ENCODE measurements at places on chromosomes 5 and 9. TPM values are rescaled to one million over a fixed set of nuclear protein-coding genes. Genes with fewer than 3 reads are reported as not detected.
A peak's percentile ranks its signal among the peaks of the same experiment; 100 is the strongest.

SLU7 gene
- 75.6 TPM for total RNA-seq

ZBTB34 gene
- total RNA-seq, result 7.6 TPM

GRCh38 chr5:38854907-38855306 lies 9.1 kb downstream of the OSMR start:
- peak overlapping the region; percentile 83 for H3K27ac ChIP-seq
- H3K36me3 ChIP-seq, result peaks cover 11% of the 10 kb centered on the region
- H3K4me1 ChIP-seq, result peaks cover 26% of the 10 kb centered on the region
- H3K4me3 ChIP-seq, result no peak overlapping the region
- DNase-seq, result no peak
- H3K27me3 ChIP-seq, result no peaks in the 10 kb centered on the region

- H3K27ac ChIP-seq, result no peak overlapping the region
- H3K36me3 ChIP-seq, result no peaks in the 10 kb centered on the region
- H3K27me3 ChIP-seq, result no peaks in the 10 kb centered on the region
These were observed 37.4 kb downstream of the WWC1 start for GRCh38 chr5:168328814-168329213.

GRCh38 chr5:116528519-116529234 lies 45.9 kb downstream of the SEMA6A start:
- H3K27me3 ChIP-seq, result no peaks in the 10 kb centered on the region
- no peak for DNase-seq
- no peak overlapping the region for H3K4me3 ChIP-seq
- no peak overlapping the region for H3K27ac ChIP-seq
- no peaks in the 10 kb centered on the region for H3K4me1 ChIP-seq
- no peaks in the 10 kb centered on the region for H3K36me3 ChIP-seq

- H3K36me3 ChIP-seq, result no peaks in the 10 kb centered on the region
- H3K4me3 ChIP-seq, result no peak overlapping the region
- peak; percentile 48 for DNase-seq
- no peak overlapping the region for H3K27ac ChIP-seq
- H3K4me1 ChIP-seq, result peaks cover 12% of the 10 kb centered on the region
- no peaks in the 10 kb centered on the region for H3K27me3 ChIP-seq
These were observed 797 bp upstream of the CCL27 start for GRCh38 chr9:34663303-34663605.

TRAF1 gene
- 0.88 TPM for total RNA-seq

ENC1 gene
- total RNA-seq, result 109 TPM

MAMDC2 gene
- total RNA-seq, result 1.5 TPM

GRCh38 chr5:93821891-93822415 lies 80.6 kb upstream of the POU5F2 start:
- no peaks in the 10 kb centered on the region for H3K4me1 ChIP-seq
- H3K36me3 ChIP-seq, result no peaks in the 10 kb centered on the region
- H3K27me3 ChIP-seq, result no peaks in the 10 kb centered on the region
- DNase-seq, result no peak

- H3K4me3 ChIP-seq, result no peak overlapping the region
- no peaks in the 10 kb centered on the region for H3K27me3 ChIP-seq
- H3K36me3 ChIP-seq, result peaks cover 82% of the 10 kb centered on the region
- H3K27ac ChIP-seq, result no peak overlapping the region
- H3K4me1 ChIP-seq, result no peaks in the 10 kb centered on the region
These were observed 33.4 kb upstream of the POMT1 start for GRCh38 chr9:131469356-131469755.

PHF24 gene
- total RNA-seq, result not detected

SLC6A19 gene
- not detected for total RNA-seq

SLC30A5 gene
- total RNA-seq, result 47.7 TPM

DNA sequence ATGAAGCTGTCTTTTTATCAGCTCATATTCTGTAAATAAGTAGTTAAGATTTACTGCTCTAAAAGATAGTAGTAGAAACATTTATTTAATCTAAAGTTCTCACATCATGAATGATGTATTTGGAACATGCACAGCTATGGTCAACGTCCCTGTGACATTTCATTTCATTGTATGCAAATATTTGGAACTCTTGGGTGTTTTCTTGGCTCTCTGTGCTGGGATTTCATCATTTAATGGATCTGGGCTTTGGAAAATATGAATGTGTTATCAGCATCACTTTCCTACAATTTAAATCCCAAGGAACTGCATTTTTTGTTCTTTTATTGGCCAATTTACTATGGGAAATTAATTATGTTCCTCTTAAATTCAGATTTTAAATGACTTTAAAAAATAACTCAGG lies 462.9 kb downstream of the SEMA5A start:
- no peaks in the 10 kb centered on the region for H3K4me1 ChIP-seq
- H3K36me3 ChIP-seq, result no peaks in the 10 kb centered on the region
- H3K4me3 ChIP-seq, result no peak overlapping the region

DNA sequence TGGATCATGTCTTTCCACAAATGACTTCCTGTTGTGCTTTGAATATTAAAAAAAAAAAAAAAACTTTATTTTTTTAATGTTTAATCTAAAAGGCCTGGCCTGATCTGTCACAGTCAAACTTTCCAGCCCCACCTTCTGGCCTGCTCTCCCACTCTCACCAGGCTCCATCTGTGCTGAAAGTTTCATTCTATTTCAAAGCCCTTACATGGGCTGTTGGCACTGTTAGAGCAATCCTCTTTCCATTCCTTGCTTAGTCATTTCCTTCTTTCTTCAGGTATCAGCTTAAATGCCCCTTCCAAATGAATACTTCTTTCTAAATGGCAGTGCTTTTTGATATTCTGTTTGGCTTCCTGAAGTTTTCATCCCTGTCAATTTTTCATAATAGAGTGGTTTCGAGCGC lies 1104.8 kb upstream of the C9orf72 start:
- no peak overlapping the region for H3K27ac ChIP-seq
- H3K36me3 ChIP-seq, result no peaks in the 10 kb centered on the region
- no peak overlapping the region for H3K4me3 ChIP-seq
- H3K27me3 ChIP-seq, result no peaks in the 10 kb centered on the region
- no peak for DNase-seq

DNA sequence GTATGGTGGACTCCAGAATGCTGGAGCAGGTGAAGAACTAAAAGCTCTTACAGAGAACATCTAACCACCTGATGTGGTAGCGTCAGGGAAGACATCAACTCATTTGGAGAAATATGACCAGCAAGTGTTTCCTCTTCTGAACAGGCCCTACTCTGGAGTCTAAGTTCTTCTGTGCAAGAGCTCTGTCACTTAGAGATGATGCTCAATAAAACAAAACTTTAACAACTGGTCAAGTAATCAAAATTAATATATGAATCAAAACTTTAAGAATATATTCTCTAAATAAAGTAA lies 85.8 kb downstream of the CYFIP2 start:
- H3K4me1 ChIP-seq, result no peaks in the 10 kb centered on the region
- no peak overlapping the region for H3K4me3 ChIP-seq
- DNase-seq, result no peak

DNA sequence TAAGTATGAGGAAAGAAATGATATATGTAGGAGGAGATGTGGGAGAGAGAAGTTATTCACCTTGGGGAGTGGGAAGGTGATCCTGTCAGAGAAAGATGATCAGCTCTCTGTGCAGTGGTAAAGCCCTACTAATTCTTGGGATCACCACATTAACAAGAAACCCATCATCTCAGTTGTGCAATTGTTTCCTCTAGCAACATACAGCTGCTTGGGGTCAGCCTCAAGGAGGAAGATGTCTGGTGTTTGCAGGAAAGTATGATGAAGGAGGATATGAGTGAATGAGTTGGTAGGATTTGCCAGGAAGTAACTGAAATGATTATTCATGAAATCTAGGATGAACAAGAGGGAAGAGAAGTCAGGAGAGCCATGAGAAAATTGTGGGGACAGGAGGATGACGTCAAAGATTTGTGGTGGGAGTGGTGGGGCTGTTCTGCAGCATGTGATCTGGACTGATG lies 50.1 kb downstream of the TNFSF8 start:
- DNase-seq, result no peak
- H3K4me3 ChIP-seq, result no peak overlapping the region
- H3K27ac ChIP-seq, result no peak overlapping the region
- H3K4me1 ChIP-seq, result no peaks in the 10 kb centered on the region

DNA sequence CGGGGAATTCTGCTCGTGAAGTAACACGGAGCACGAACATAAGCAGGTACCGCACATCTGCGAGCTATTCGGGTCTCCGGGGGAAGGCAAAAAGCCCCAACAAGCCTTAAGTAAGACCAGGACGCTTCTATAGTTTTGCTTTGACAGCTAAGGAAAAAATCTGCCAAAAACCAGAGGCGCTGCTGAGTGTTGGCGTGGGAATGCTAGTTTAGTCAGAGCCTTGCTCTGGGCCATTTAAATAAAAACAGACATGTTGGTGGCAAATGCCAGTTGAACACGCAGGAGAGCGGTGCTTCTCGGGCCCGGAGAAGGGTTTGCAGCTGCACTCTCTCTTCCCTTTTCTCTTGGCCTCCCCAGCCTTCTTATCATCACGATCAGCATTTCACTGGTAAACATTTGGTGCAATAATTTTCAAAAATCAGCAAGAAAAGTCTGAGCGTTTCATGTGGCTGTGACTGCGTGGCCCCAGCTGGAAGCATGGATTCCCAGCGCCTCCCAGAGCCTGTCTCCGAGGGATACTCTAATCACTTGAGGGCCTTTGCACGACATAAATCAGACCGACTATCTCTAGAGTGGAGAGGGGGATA lies 6.4 kb upstream of the NOTCH1 start:
- H3K4me3 ChIP-seq, result peak overlapping the region; percentile 31
- no peaks in the 10 kb centered on the region for H3K36me3 ChIP-seq
- H3K27ac ChIP-seq, result peak overlapping the region; percentile 80
- H3K4me1 ChIP-seq, result peaks cover 22% of the 10 kb centered on the region
- no peaks in the 10 kb centered on the region for H3K27me3 ChIP-seq

DNA sequence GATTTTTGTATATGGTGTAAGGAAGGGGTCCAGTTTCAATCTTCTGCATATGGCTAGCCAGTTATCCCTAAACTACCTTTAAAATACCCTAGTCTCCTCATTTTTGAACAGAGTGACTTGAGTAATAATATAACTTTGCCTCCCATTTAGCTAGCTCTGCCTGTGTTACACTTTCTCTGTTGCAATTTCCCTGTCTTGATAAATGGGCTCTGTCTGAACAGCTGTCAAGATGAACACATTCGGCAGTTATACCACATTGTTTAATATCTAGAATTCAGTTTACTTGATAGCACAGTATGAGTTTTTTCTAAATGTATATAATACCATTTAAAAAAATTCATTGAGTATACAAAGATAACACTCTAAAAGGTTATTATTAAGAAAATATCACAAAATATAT lies 562.9 kb upstream of the FTMT start:
- H3K36me3 ChIP-seq, result no peaks in the 10 kb centered on the region
- DNase-seq, result no peak
- H3K27me3 ChIP-seq, result no peaks in the 10 kb centered on the region

GRCh38 chr9:113425072-113425471 lies 14.5 kb downstream of the C9orf43 start:
- peaks cover 13% of the 10 kb centered on the region for H3K27me3 ChIP-seq
- no peak for DNase-seq
- no peak overlapping the region for H3K27ac ChIP-seq
- H3K4me1 ChIP-seq, result no peaks in the 10 kb centered on the region
- H3K36me3 ChIP-seq, result no peaks in the 10 kb centered on the region

GRCh38 chr9:16475996-16476395 lies 394.5 kb downstream of the BNC2 start:
- H3K4me1 ChIP-seq, result peaks cover 11% of the 10 kb centered on the region
- peak; percentile 75 for DNase-seq
- H3K4me3 ChIP-seq, result no peak overlapping the region
- no peak overlapping the region for H3K27ac ChIP-seq
- no peaks in the 10 kb centered on the region for H3K27me3 ChIP-seq

GRCh38 chr5:150180241-150181026 lies 9.4 kb upstream of the SLC6A7 start:
- no peak overlapping the region for H3K4me3 ChIP-seq
- H3K4me1 ChIP-seq, result peaks cover 7% of the 10 kb centered on the region
- no peaks in the 10 kb centered on the region for H3K27me3 ChIP-seq
- no peak overlapping the region for H3K27ac ChIP-seq
- DNase-seq, result peak; percentile 90

SPATA31D4 gene
- not detected for total RNA-seq

HINT1 gene
- 134 TPM for total RNA-seq

DNA sequence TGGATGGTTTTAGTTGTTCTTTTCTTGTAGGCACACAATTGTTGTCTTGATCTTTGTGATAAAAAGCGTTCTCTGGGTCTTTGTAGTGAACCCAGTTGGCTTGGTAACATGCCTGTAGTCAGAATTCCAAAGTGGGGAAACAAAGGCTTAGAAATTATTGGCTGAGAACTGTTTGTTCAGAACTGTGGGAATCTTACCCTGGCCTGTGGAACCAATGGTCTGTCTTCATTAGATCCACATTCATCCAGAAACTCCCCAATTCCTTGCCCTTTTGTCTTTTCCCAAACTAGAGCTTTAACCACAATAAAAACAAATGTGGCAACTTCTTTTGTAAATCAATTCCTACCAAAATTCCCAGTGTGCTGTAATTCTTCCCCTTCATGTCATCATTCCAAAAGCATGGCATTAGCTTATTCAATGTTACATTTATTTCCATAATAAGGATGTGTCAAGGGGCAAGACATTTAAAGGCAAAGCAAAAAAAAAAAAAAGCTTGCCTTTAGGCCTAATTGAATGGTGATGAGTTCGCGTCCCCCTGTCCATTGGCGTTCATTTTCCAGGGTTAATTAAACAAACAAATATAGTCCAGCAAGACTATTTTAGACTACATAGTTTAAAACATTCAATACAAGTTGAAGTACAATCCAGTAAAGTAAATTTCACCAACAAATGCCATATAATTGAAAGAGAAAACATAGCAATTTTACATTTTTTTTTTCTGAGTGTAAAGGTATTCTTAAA lies 249.8 kb upstream of the ZNF608 start:
- no peak overlapping the region for H3K4me3 ChIP-seq
- H3K27ac ChIP-seq, result no peak overlapping the region
- no peak for DNase-seq
- H3K36me3 ChIP-seq, result no peaks in the 10 kb centered on the region

DNA sequence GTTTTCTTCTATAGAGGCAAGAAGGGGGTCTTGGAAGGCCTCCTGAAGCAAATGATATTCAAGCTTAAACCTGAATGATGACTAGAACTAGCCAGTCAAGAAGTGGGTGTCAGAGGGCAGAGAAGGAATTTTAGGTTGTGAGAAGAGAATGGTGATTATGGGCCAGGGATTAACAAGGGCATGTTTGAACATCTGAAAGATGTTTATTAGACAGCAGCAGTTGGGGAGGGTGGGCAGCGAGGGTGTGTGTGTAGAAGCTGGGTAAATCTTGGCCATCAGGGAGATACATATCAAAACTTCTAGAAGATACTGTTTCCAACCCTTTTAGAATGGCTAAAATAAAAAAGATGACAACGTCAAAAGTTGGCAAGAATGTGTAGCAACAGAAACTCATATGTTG lies 54.5 kb downstream of the MAN2A1 start:
- no peak for DNase-seq
- H3K4me3 ChIP-seq, result no peak overlapping the region
- H3K27me3 ChIP-seq, result no peaks in the 10 kb centered on the region
- H3K4me1 ChIP-seq, result peaks cover 37% of the 10 kb centered on the region

- peaks cover 6% of the 10 kb centered on the region for H3K36me3 ChIP-seq
- H3K4me1 ChIP-seq, result peaks cover 7% of the 10 kb centered on the region
- H3K27me3 ChIP-seq, result no peaks in the 10 kb centered on the region
- H3K27ac ChIP-seq, result peak overlapping the region; percentile 73
- H3K4me3 ChIP-seq, result peak overlapping the region; percentile 64
- peak; percentile 34 for DNase-seq
These were observed 49.0 kb downstream of the NPR3 start for GRCh38 chr5:32760091-32760509.
